ENCODE measurements at places on chromosomes 2 and 18.
A peak's percentile ranks its signal among the peaks of the same experiment; 100 is the strongest.

- no peak overlapping the region for H3K27ac ChIP-seq
- no peaks in the 10 kb centered on the region for H3K36me3 ChIP-seq
- no peaks in the 10 kb centered on the region for H3K27me3 ChIP-seq
- no peak overlapping the region for H3K4me3 ChIP-seq
Observed at GRCh38 chr2:20107776-20108175, 56.3 kb upstream of the LAPTM4A start.

DNA sequence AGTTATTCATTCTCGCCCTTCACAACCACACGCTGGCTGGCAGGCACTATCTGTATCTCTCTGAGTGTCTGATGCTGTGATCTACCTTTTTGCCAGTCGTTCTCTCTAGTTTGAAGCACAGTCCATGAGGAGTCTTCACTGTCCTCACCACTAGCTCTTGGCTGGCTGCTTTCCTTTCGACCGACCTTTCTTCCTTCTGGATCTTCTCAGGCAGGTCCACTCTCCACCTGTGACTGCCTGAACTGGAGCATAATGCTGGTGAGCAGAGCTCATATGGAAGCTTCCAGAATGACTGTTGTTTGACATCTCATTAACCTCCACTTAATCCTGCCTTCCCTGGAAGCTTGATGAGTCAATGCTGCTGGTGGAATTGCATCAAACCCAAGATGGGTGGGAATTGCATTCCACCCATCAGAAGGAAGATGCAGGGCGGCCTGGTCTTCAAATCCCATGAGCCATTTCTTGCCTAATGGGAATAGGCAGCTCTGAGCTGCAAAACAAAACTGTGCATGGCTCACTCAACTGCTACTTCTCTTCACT lies 283.5 kb upstream of the HDAC4 start:
- no peaks in the 10 kb centered on the region for H3K27me3 ChIP-seq
- H3K4me1 ChIP-seq: no peaks in the 10 kb centered on the region
- no peak for DNase-seq
- no peak overlapping the region for H3K4me3 ChIP-seq

GRCh38 chr2:29520001-29520400 lies 401.4 kb downstream of the ALK start:
- H3K27ac ChIP-seq: no peak overlapping the region
- DNase-seq: no peak
- H3K36me3 ChIP-seq: no peaks in the 10 kb centered on the region
- no peak overlapping the region for H3K4me3 ChIP-seq

GRCh38 chr2:204108781-204109295 lies 172.3 kb downstream of the ICOS start:
- H3K27me3 ChIP-seq: no peaks in the 10 kb centered on the region
- H3K4me1 ChIP-seq: peaks cover 8% of the 10 kb centered on the region
- H3K27ac ChIP-seq: no peak overlapping the region
- no peaks in the 10 kb centered on the region for H3K36me3 ChIP-seq
- H3K4me3 ChIP-seq: no peak overlapping the region
- DNase-seq: no peak

DNA sequence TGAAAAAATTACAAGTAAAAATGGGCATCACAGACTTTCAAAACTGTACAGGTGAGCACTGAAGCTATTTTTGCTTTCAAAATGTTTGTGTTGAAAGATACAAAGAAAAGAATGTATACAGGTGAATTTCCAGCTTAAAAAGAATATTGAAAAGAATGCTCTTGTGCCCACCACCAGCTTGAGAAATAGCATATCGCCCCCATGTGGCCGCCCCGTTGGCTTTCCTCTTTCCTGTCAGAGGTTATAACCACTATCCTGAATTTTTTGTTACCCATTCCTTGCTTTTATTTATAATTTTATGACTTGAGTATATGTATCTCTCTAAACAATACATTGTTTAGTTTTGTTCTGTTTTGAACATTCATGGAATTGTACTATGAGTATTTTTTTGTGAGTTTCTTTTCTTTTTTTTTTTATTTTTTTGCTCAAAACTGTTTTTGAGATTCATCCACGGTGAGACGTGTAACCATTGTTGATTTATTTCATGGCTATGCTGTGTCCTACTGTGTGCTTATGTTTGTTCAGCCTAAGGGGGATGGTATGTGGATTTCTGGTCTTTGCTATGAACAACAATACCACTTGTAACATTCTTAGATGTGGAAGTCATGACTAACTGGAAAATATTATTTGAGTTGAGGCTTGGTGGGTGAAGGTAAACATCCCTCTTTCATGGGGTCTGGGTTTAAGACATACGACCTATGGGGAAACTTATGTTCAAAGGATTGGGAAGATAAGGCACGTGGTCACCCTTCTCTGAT lies 11.6 kb downstream of the TRPM8 start:
- H3K4me3 ChIP-seq: no peak overlapping the region
- peak; percentile 33 for DNase-seq
- H3K4me1 ChIP-seq: no peaks in the 10 kb centered on the region

- H3K27me3 ChIP-seq: no peaks in the 10 kb centered on the region
- H3K36me3 ChIP-seq: no peaks in the 10 kb centered on the region
- no peak for DNase-seq
- H3K4me1 ChIP-seq: no peaks in the 10 kb centered on the region
- no peak overlapping the region for H3K4me3 ChIP-seq
Observed at GRCh38 chr2:18519914-18520450, 40.5 kb downstream of the RDH14 start.

- H3K27me3 ChIP-seq: no peaks in the 10 kb centered on the region
- no peaks in the 10 kb centered on the region for H3K36me3 ChIP-seq
- no peak overlapping the region for H3K4me3 ChIP-seq
- DNase-seq: no peak
Observed at GRCh38 chr2:215900203-215900611, 113.1 kb downstream of the MREG start.

GRCh38 chr2:121427187-121427689 lies 103.4 kb upstream of the RNU4ATAC start:
- no peak overlapping the region for H3K4me3 ChIP-seq
- H3K4me1 ChIP-seq: no peaks in the 10 kb centered on the region
- H3K36me3 ChIP-seq: peaks cover 68% of the 10 kb centered on the region
- no peak for DNase-seq

DNA sequence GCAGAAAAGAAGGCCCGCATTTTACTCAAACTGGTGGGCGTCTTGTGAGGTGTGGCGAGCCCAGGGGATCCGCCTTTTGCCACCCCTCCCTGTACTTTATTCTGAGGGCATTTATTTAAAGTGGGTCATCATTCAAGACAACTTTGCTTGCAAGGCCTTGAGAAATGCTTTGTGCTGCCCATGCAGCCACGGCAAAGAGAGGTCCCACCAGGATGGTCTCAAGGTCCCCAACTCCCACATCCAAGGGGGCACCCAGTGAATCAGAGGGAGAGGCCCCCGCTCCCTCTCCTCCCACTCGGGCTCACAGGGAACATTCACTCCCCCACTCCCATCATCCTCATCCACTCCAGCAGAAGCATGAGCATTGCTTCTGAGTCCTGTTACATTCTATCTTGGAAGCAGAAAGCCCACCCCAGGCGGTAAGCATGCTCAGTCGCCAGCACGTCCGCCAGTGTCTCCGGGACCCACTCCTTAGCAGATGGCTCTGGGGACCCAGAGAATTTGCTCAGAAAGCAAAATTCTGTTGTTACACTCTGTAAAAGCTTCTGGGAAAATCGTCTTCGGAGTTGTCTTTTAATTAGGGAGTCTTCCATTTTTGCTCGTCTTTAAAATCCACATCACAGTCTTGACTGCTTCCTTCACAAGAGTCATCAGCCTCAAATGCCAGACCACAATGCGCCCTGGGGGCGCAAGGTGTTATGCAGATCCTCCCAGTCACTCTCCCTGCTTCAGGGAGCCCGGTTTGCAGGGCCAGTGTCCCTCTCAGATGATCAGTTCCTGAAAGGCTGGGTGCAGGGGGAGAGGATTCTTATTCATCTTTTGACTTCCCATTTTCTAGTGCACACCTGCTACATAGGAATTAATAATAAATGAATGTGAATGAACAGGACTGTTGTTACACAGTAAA lies 99.4 kb upstream of the NCK2 start:
- no peak for DNase-seq
- H3K4me3 ChIP-seq: no peak overlapping the region
- H3K4me1 ChIP-seq: peaks cover 3% of the 10 kb centered on the region

- H3K27ac ChIP-seq: no peak overlapping the region
- H3K27me3 ChIP-seq: no peaks in the 10 kb centered on the region
- H3K4me3 ChIP-seq: no peak overlapping the region
- H3K36me3 ChIP-seq: no peaks in the 10 kb centered on the region
- DNase-seq: no peak
Observed at GRCh38 chr2:234932591-234933168, 19.1 kb upstream of the SH3BP4 start.

DNA sequence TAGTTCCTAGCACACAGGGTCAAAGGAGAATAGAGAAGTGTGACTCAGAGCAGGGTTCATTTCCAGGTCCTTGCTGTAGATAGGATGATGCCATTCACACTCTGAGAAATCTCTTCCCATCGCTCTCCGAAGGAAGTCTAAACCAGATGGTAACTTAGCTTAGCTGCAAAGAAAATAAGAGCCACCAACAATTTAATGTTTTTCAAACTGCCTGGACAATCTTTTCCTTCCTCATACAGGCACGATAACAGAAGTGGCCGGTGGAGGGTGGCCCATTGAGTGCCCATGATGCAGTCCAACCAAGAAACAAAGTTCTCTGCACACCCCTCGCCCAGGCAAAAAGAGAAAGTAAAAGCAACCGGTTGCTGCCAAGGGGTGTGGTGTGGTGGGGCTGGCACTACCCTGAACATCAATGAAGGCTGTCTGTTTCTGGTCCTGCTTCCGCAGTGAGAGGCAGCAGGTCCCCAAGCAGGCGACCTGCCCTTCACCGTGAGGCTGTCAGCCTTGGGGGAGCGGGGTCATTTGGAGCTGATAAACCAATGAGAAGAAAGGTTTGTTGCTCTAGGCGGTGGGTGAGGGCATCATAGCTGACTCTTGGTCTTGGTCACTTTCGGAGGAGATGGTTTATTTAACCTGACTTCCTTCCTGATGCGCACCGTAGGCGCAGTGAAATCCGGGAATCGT lies 105.6 kb upstream of the CD302 start:
- peak overlapping the region; percentile 58 for H3K4me3 ChIP-seq
- H3K27me3 ChIP-seq: peaks cover 10% of the 10 kb centered on the region
- peak; percentile 46 for DNase-seq

GRCh38 chr2:203636588-203637470 lies 69.6 kb upstream of the CD28 start:
- DNase-seq: no peak
- no peaks in the 10 kb centered on the region for H3K36me3 ChIP-seq
- H3K27me3 ChIP-seq: no peaks in the 10 kb centered on the region
- no peak overlapping the region for H3K4me3 ChIP-seq
- no peak overlapping the region for H3K27ac ChIP-seq

DNA sequence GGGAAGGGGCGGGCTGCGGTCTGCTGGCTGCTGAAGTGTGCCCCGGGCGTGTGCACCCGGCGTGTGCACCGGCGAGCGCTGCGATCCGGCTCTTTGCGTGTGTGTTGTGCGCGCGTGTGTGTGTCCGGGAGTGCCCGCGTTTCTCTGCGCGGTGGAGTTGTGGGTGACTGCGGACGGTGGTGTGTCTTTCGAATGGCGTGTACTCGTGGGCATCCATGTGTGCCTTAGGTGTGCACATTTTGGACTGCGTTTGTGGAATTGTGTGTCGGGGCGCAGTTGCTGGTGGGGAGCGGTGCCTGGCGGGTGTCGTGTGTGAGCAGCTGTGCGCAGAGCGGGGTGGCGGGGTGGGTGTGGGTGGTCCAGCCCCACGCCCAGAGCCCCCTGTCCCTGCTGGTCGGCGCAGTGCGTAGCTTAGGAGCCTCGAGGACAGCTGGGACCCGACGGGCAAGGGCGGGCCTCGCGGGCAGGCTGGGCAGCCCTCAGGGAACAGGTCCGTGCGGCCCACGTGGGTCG lies 533 bp downstream of the HPCAL1 start:
- peak overlapping the region; percentile 89 for H3K27ac ChIP-seq
- H3K4me3 ChIP-seq: peak overlapping the region; percentile 95
- H3K27me3 ChIP-seq: no peaks in the 10 kb centered on the region
- no peak for DNase-seq
- no peaks in the 10 kb centered on the region for H3K36me3 ChIP-seq
- peaks cover 46% of the 10 kb centered on the region for H3K4me1 ChIP-seq

DNA sequence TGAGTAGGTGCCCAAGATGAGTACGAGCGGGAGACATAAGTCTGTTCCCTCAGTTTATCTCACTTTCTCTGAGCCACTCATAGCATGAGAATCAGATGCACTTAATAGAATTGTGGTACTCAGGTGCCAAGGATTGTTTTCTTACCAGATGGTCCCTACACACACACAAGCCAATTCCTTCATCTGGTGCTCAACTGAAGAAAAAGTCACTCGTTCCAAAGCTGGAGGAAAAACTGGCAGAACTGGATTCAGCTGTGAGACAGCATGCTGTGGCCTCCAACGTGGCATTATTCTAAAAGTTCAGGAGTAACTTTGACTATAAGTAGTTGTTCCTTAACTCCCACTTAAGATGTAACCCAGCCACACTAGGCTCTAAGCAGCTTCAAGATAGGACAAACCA lies 33.4 kb upstream of the ABCA12 start:
- DNase-seq: no peak
- no peak overlapping the region for H3K4me3 ChIP-seq
- H3K27ac ChIP-seq: no peak overlapping the region
- no peaks in the 10 kb centered on the region for H3K27me3 ChIP-seq
- no peaks in the 10 kb centered on the region for H3K36me3 ChIP-seq
- H3K4me1 ChIP-seq: no peaks in the 10 kb centered on the region

GRCh38 chr2:164739966-164740365 lies 101.7 kb downstream of the COBLL1 start:
- peak overlapping the region; percentile 68 for H3K27ac ChIP-seq
- H3K27me3 ChIP-seq: no peaks in the 10 kb centered on the region
- H3K4me3 ChIP-seq: no peak overlapping the region
- H3K36me3 ChIP-seq: no peaks in the 10 kb centered on the region
- no peak for DNase-seq

GRCh38 chr2:229080172-229080571 lies 190.9 kb downstream of the PID1 start:
- no peak overlapping the region for H3K27ac ChIP-seq
- no peaks in the 10 kb centered on the region for H3K4me1 ChIP-seq
- no peaks in the 10 kb centered on the region for H3K36me3 ChIP-seq
- H3K27me3 ChIP-seq: no peaks in the 10 kb centered on the region

- peak; percentile 9 for DNase-seq
- H3K4me1 ChIP-seq: no peaks in the 10 kb centered on the region
- no peak overlapping the region for H3K4me3 ChIP-seq
- H3K27ac ChIP-seq: no peak overlapping the region
- H3K27me3 ChIP-seq: no peaks in the 10 kb centered on the region
Observed at GRCh38 chr2:47636596-47637264, 146.2 kb upstream of the MSH6 start.

DNA sequence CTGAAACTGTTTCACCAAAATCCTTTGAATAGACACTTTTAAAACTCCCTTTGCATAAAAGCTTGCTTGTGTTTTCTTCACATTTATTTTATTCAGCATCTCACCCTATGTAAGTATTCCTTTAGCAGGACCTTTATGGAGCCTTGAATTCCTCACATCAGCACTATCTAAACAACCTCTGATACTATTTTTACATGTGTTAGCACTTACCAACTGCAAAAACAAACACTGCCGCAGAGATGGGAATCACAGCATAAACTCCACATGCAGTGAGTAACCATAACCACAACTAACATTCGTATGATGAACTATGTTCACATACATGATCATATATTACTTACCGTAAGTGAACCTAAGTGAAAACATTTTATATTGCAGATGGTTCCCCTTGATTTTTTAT lies 15.4 kb downstream of the FBXO15 start:
- H3K27ac ChIP-seq: no peak overlapping the region
- H3K4me1 ChIP-seq: peaks cover 10% of the 10 kb centered on the region
- no peaks in the 10 kb centered on the region for H3K27me3 ChIP-seq
- no peak for DNase-seq
- no peaks in the 10 kb centered on the region for H3K36me3 ChIP-seq

- H3K4me1 ChIP-seq: no peaks in the 10 kb centered on the region
- no peak overlapping the region for H3K27ac ChIP-seq
- no peaks in the 10 kb centered on the region for H3K36me3 ChIP-seq
- no peak for DNase-seq
- no peak overlapping the region for H3K4me3 ChIP-seq
- H3K27me3 ChIP-seq: no peaks in the 10 kb centered on the region
Observed at GRCh38 chr2:144947709-144948037, 427.8 kb upstream of the ZEB2 start.

Data from stomach (tissue), 19 donors.